ENCODE measurements at places on chromosomes 2 and 18.

DNA sequence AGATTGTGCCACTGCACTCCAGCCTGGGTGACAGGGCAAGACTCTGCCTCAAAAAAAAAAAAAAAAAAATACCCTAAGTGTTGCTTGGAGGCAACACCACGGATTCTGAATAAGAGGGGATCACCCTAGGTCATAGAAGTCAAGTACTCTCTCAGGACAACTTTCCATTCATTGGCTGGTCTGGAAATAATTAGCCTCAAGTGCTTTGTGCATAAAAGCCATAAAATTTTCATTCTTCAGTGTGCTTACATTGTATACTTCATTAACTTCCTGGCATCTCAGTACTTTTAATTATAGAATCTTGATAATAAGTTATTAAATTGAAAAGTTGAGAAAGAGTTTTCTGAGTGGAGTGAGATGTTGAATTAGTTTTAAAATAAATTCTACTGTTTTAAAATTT, 876.1 kb upstream of the FAM98A start:
- DNase-seq, result peak; percentile 12

- DNase-seq, result no peak
These were observed 231.7 kb upstream of the SLC39A10 start for GRCh38 chr2:195425328-195425727.

- no peak for DNase-seq
These were observed 62.7 kb upstream of the REV1 start for GRCh38 chr2:99552529-99552928.

GRCh38 chr2:149716687-149717086, 129.1 kb upstream of the MMADHC start:
- DNase-seq, result no peak

- no peak for DNase-seq
These were observed 104.2 kb downstream of the ASAP2 start for GRCh38 chr2:9310798-9311197.

GRCh38 chr2:152094014-152094413, 4.8 kb downstream of the CACNB4 start:
- DNase-seq, result no peak

GRCh38 chr18:9742524-9743131, 34.5 kb downstream of the RAB31 start:
- peak; percentile 62 for DNase-seq

DNA sequence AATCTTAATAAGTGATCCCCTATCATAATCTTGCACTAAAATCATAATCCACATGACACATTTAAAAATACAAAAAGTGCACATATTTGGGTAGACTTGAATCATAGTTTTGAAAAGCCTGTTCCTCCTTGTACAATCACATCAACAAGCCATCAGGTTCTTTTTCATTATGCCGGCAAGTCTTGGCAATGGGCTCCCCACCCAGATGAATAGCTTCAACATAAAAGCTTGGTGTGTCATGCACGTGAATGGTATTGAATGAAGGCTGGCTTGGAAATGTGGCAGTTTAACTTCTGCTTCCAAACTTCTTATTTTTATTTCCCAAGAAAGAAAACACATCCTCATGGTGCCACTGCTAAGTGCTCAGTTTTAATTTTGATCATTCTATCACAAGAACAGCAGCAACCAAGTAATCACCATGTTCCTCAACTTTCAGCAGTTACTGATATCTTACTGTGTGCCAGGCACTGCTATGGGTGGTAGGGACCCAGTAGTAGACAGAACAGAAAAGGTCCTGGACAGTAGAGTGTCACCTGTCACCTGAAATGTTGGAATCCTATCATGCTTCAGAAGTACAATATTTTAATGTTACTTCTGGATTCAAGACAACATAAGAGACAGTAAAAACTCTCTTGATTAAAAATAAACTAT, 89.9 kb downstream of the AP1S3 start:
- no peak for DNase-seq

- no peak for DNase-seq
These were observed 145.7 kb downstream of the CERS6 start for GRCh38 chr2:168601741-168602140.

DNA sequence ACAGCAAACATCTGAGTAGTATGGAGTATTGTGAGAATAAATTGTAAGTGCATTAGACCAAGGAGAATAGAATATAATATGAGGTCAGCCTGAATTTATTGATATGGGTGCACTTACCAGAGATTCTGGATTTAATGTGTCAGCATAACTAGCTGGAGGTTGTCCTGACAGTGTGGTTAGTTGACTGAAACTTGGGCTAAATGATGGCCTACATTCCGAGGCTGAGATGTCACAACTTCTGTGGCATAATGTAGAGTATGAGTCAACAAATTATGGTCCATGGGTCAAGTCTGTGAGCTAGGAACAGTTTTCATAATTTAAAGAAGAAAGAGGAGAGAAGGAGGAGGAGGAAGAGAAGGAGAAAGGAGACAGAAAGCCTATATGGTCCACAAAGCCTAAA, 127.6 kb downstream of the QPCT start:
- DNase-seq, result no peak

GRCh38 chr2:168478206-168478605, 22.1 kb downstream of the CERS6 start:
- DNase-seq, result no peak

DNA sequence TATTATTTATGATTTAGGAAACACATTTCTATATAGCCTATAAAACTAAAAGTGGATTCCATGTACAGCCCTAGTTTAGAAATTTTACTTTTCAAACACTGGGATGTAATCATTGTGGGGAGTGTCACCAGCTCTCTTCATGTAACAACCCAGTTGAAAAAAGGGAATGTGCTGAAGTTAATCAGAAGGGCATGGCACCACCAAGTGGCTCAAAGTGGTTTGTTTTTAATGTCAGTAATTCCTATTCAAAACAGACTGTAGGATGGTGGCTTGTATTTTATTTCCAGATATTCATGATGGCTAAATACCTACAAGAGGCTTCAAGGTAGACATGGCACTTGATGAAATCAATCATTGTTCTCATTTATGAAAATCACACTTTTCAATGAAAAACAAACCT, 58.1 kb upstream of the TMEM182 start:
- DNase-seq, result no peak

Measured in kidney (tissue), 22 donors.